Stimulated activated CD4-positive, alpha-beta T cell treated with anti-CD3 and anti-CD28 coated beads, Interleukin-1b, Interleukin-23, amount 100 ng/mL, for 48 hours (primary cell): ENCODE measurements at places on chromosomes 11 and 22.

DNA sequence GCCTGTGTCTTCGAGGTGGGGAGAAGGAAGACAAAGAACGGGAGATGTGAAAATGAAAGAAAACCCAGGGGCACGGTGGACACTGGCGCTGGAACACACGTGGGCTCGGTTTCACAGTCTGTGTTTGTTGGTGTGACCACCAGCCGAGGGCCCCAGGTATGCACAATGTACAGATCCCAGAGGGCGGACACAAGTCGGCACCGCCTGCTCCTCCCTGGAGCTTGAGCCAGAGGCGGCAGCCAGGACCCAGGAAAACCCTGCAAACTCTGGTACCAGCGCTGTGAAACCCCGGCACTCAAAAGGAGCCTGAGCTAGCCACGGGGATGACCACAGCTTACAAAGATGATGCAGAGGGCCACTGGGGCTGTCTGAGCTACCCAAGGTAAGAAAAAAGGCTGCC lies 105.0 kb downstream of the SHANK2 start:
- no peak for DNase-seq

GRCh38 chr11:100647861-100648260 lies 39.2 kb upstream of the ARHGAP42 start:
- DNase-seq = no peak

DNA sequence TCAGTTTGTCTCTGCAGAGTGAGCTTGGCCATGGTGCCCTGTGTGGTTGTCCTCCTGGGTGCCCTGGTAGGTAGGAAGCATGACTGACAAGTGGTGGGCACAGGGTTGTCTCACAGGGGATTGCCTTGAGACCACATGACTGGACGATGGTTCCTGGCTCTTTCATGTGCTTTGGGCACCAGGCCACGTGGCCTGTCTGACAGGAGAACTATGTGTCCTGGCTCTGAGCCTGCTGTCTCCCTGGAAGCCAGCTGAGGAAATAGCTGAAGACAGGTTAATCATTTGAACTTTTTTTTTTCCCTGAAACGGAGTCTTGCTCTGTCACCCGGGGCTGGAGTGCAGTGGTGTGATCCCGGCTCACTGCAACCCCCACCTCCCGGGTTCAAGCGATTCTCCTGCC lies 93.2 kb downstream of the LDLRAD3 start:
- no peak for DNase-seq

GRCh38 chr11:34730544-34731295 lies 109.8 kb downstream of the EHF start:
- DNase-seq = no peak

GRCh38 chr11:44775366-44775984 lies 48.7 kb downstream of the TSPAN18 start:
- peak; percentile 68 for DNase-seq

DNA sequence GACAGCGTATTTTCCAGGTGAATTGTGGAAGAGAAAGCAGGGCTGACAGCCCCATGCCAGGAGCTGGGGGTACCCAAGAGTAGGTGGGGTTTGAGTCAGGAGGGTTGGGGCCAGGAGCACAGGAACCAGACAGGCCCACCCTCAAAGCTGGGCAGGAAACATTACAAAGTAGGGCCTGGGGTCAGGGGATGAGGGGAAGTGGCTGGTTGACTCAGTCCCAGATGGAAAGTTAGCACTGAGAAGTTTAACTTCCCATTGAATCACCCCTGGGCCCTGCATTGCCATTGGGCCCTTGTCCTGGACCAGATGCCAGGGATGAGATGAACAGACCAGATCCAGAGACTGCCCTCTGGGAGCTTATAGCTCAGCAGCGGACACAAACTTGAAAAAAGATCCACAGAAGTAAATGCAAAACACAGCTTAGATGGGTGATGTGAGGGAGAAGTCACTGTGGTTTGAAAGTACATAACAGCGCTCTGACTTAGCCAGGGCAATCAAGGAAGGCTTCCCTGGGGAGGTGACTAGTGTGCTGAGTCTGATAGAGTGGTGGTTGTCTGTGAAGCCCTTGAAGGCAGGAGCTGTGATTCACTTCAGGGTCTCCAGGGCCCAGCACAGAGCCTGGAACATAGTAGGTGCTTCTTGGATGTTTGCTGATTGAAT lies 2.2 kb downstream of the MAFF start:
- DNase-seq = no peak
